ENCODE measurements at places on chromosomes 16 and 17.

DNA sequence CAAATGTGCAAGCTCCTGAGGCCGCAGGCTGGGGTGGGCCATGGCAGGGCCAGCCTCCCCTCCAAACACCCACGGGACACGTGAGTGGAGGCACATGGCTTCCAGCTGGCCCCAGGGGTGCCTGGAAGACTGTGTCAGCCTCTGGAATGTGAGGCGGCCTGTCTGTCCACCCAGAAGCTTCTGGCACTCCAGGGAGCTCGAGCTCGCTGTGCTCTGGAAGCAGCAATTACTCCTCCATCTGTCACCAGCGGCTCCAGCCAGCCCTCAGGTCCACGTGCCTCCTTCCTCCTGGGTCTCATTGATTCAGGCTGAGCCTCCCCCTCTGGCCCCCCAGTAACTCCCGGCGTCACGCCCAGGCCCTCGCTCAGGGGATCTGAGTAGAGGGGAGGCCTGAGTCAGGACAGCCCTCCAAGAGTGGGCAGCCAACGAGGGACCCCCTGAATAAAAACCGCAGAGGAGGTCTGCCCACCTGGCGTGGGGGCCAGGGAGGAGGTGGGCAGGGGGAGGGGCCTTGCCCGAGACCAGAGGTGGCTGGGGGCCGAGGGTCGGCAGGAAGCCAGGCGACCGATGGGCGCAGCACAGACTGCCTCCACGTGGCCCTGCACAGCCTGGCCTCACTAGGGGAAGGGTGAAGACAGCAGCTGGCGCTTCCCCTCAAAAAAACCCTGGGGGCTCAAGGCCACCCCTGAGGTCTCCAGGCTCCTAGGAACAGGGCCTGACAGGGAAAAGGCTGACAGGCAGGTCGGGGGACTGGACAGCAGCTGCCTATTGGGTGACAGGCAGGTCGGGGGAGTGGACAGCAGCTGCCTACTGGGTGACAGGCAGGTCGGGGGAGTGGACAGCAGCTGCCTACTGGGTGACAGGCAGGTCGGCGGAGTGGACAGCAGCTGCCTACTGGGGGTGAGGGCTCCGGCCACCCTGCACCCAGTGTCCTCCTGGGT, 11.9 kb downstream of the PIEZO1 start:
- peak; percentile 72 for DNase-seq

GRCh38 chr17:80970044-80970761, 21.4 kb upstream of the CHMP6 start:
- no peak for DNase-seq

DNA sequence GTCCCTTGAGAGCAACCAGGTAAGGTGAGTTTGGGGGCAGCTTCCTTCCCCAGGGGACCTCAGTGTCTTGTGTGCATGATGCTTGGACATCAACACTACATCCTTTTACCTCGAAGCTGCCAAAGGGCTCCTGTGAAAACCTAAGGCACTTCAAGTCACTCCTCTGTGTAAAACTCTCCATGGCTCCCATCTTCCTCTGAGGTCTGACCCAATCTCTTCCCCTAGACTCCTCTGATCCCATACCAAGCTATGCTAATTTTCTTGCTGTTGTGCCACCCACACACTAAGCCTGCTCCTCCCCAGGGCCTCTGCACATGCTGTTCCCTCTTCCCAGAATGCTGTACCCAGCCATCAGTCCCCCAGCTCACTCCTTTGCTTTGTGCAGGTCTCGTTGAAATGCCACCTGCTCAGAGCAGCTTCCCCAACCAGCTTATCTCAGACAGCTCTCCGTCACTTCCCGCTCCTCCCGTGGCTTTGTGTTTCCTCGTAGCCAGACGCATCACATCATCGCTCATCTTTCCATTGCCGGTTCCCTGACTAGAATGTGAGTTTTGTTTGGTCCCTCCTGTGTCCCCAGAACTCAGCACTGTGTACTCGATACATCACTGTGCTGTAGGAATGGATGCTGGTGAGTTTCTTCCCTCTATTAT, 78.4 kb downstream of the CNGB1 start:
- no peak for DNase-seq

DNA sequence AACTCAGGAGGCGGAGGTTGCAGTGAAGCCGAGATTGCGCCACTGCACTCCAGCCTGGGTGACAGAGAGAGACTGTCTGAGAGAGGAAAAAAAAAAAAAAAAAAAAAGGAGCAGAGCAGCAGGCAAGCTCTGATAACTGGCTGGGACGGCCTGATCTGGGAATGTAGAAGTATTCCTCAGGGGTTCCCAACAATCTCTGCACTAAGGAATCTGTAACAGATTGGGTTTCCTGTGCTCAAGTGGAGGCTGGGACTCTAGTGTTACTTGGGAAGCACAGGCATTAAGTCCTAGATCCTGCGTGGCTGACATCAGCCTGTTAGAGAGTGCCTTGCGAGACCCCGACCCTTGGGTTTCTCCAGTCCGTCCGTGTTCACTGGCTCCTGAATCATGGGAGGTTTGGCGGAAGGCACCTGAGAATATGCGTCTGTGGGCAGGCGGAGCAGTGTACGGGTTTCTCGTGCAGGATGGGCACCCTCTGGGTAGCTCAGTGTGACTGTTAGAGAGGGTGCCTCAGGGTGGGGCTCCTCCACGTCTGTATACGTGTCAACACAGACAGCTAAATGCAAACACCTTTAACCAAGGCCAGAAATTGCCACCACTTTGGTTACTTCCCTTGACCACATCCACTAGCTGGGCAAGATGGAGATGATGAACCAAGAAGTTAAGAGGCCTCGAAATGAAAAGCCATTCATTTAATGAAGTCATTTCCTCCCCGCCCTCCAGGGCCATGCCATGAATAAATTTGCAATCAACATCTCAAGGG, 174.9 kb upstream of the RPL38 start:
- DNase-seq, result no peak

DNA sequence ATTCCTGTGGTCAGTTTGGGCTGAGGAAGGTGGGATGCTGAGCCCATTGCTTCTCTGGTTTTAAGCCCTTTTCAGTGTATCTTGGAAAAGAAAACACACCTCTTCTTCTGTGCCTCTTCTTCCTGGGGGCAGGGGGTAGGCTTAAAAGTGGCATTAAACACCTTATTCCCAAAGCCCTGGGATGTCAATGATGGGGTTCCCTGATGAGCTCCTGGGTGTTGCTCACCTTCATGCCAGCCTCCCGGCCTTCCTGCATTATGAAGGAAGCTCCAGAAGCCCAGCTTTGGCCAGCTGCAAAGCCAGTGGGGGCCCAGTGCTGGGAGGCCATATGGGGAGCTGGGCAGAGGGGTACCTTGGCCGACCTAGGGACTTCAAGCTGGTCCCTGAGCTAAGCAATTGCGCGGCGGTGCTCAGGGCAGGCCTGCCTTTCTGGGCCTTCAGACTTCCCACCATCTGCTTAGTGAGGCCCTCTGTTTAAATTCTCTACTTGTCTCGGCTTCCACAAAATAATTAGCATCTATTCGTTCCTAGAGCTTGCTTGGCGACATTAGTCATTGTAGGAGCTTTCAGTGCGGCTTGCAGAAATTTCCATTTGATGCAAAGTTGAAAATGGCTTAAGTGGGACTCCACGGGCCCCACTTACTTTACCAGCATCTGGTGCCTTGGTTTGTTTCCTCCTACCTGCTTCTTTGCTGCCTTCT, 121.7 kb upstream of the NLRP1 start:
- DNase-seq, result no peak

GRCh38 chr16:2798723-2799204, 494 bp downstream of the PRSS41 start:
- no peak for DNase-seq

DNA sequence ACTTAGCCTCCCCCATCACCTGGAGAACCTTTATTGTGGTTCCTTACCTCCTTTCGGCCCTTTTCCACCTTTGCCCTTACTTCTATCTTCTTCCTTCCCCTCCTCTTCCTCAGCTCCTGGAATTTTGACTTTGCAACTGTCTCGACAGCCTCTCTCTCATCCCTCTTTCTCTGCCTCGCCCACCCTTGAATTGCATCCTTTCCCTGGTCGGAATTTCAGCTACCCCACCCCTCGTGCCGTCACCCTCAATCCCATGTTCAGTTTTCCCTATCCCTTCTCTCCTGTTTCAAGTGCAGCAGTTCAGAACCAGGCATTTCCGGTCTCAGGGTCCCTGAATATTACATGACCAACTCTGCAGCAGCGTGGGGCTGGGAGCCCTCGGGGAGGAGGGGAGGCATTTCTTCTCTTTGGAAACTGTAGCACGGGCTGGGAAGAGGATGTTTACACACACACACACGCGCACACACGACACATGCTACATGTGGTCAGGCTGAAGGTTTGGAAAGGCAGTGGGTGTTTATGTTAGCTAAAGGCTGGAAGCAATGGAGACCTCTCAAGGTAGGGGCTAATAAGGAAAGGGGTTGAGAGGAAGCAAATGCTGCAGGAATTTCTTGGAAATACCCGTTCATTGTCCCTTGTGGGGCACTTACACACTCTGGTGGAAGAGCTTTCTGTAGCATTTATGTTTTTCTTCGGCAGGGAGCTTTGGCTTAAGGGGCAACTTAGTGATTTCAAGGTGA, 971 bp downstream of the MINK1 start:
- DNase-seq, result no peak

- DNase-seq, result no peak
These were observed 5.0 kb upstream of the DHRS13 start for GRCh38 chr17:28907709-28908475.

- no peak for DNase-seq
These were observed 73.3 kb downstream of the COG7 start for GRCh38 chr16:23379707-23380106.

DNA sequence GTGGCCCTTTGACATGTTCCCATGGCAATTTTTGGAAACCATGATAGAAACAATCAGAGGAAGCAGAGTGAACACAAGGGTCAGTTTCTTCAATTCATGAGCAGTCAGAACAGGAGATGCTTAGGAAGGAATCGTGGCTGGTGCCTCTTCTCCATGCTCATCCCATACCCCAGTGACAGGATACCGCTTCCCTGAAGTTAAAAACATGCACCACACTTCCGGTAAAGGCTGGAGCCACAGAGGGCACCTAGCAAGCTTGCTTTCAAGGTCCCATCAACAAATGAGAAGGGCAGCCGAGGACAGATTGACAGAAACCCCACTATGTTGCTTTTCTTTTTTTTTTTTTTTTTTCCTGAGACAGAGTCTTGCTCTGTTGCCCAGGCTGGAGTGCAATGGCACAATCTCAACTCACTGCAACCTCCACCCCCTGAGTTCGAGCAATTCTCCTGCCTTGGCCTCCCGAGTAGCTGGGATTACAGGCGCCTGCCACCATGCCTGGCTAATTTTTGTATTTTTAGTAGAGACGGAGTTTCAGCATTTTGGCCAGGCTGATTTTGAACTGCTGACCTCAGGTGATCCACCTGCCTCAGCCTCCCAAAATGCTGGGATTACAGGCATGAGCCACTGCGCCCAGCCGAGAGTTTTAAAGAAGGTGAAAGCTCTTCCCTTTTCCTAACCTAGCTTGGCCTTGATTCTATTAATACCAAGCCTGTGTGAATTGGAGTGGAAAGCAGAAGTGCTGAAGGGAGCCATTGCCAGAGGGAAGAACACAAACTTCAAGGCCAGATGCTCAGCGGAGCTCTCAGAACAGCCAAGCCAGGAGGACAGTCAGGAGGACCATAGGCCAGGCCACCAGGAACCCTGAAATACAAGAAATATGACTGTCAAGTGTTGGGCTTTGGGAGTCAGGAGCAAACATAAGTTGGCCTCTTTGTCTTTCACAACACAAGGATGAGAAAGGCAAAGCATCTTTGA, 16.6 kb downstream of the GP2 start:
- no peak for DNase-seq

- no peak for DNase-seq
These were observed 29.6 kb downstream of the RCVRN start for GRCh38 chr17:9875441-9875840.

- no peak for DNase-seq
These were observed 19.6 kb downstream of the PIK3R6 start for GRCh38 chr17:8847891-8848290.

GRCh38 chr17:64950871-64951270, 31.6 kb upstream of the LRRC37A3 start:
- no peak for DNase-seq

GRCh38 chr16:69330286-69331109, at the start of gene PDF:
Gene PDF (minus strand): TSS chr16:69330588. CDS start chr16:69330570, 18 bp downstream.
- DNase-seq, result peak; percentile 69

Data from AG09309 (cell line).